ENCODE measurements at places on chromosomes 16 and 17.

- DNase-seq, result no peak
Measured at GRCh38 chr17:81616877-81617276, 20.0 kb downstream of the NPLOC4 start.

- no peak for DNase-seq
Measured at GRCh38 chr17:40079545-40079944, 16.8 kb downstream of the THRA start.

GRCh38 chr16:65284626-65285025 is 162.8 kb upstream of the CDH11 start:
- DNase-seq, result no peak

DNA sequence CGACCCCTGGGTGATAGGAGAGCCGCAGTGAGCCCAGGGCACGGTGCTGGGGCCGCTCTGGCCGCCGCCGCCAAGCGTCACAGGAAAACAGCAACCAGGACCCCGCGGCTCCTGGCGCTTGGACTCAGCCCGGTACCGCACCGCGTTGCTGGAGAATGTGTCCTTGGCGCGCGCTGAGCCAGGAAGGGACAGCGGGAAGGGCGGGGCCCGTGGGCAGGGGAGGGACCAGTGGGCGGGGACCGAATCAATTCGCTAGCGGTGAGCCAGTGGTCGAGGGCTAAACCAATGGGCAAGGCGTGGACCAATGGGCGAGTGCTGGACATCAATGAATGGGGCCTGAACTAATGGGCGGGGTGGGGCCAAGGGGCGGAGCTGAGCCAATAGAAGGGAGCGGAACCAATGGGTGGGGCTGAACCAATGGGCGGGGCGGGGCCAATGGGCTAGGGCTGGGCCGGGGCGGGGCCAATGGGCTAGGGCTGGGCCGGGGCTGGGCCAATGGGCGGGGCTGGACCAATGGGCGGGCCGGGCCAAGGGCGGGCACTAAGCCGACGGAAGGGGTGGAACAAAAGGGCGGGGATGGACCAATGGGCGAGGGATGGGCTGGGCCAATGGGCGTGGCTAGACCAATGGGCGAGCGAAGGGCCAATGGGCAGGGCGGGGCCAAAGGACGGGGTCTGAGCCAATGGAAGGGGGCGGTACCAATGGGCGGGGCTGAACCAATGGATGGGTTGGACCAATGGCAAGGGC is 6.3 kb upstream of the FLYWCH1 start:
- DNase-seq, result peak; percentile 69

GRCh38 chr16:51869176-51869575 is 677.8 kb downstream of the TOX3 start:
- DNase-seq, result no peak

DNA sequence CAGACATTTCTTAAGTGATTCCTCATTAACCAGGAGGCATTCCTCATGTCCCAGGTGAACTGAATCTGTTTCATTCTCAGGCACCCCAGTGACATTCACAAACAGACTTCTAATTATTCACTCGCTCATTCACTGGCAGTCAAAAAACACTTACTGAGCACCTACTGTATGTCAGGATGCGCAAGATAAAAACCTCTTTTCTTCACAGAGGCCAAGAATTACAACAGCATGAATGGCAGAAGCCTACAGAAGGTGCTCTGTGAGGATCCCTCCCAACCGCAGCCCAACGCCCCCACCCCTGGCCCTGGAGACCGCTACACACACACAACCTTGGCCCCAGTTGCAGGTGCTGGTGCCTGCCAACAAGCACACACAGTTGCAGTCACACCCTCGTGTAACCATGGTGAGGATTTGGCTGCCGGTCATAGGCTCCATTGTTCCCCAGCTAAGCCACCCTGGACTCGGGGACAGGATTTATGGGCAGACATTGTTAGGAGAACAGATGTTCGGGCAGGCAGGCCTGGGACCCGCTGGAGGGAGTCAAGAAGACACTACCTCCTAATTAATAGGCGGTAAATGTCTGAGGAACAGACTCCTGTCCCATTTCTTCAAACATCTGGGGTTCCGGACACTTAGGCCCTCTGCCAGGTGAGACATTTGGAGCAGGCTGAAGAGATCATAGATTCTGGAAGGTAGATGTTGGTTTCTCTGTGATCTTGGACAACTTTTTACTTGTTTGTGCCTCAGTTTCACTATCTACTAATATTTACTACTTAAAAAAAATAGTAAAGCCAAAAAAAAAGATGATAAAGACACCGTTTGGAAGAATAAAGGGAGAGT is 43.2 kb downstream of the CUEDC1 start:
- DNase-seq, result no peak

GRCh38 chr17:45267436-45268055 is 5.7 kb upstream of the SPATA32 start:
- no peak for DNase-seq

DNA sequence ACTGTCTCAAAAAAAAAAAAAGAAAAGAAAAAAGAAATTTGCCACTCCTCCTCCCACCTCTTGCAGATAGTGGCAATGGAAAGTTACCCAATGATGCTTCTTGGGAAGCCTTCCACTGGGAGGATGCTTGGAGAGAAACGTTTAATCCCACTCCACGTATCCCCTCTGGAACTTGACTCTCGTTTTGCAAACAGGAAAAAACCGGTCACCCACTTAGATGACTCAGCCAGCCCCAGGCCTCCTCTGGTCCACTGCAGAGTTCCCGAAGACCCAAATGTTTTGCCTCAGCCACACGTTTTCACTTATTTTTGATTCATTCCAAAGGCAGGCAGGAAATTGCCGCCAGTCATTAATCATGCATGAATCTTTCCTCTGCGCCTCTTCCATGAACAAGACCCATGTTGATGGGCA is 9.3 kb upstream of the TNFRSF17 start:
- no peak for DNase-seq

GRCh38 chr17:36743130-36743529 is 141.7 kb downstream of the MRM1 start:
- no peak for DNase-seq

GRCh38 chr16:48605518-48606110 is 4.4 kb downstream of the N4BP1 start:
- no peak for DNase-seq

GRCh38 chr16:57533431-57534336 is 2.7 kb downstream of the CCDC102A start:
- DNase-seq, result no peak

DNA sequence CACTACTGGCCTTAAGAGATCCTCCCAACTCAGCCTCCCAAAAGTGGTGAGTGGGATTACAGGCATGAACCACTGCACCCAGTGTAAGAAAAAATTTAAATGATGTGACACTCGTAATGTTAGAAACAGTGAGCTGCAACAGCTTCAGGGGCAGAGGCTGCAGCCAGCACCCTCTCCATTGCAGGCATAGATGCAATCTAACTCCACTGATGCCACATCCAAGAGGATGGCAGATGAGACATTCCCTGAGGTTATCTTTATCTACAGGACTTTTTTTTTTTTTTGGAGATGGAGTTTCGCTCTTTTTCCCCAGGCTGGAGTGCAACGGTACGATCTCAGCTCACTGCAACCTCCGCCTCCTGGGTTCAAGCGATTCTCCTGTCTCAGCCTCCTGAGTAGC is 19.9 kb downstream of the ZCCHC14 start:
- no peak for DNase-seq

GRCh38 chr16:964356-965035 is 6.3 kb downstream of the LMF1 start:
- DNase-seq, result peak; percentile 28

GRCh38 chr16:81450783-81451491 is 6.3 kb downstream of the CMIP start:
- DNase-seq, result no peak

GRCh38 chr17:80152081-80152702 is 5.3 kb upstream of the EIF4A3 start:
- no peak for DNase-seq

DNA sequence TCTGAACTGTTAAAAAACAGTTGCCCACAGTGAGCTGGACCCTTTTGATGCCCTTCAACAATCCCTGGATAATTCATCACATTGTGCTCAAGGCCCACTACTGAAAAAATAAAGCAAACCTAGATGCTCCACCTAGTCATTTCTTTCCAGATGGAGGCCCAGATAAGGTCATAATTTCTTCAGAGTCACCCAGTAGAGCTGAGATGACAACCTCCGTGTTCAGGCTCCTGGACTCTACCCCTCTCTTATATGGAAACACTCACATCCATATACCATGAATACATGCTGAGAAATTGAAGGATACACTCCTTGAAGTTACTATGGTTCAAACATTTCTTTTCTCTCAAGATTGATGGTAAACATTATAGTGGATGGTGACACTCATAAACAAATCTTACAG is 2.7 kb upstream of the ABCA3 start:
- DNase-seq, result no peak

DNA sequence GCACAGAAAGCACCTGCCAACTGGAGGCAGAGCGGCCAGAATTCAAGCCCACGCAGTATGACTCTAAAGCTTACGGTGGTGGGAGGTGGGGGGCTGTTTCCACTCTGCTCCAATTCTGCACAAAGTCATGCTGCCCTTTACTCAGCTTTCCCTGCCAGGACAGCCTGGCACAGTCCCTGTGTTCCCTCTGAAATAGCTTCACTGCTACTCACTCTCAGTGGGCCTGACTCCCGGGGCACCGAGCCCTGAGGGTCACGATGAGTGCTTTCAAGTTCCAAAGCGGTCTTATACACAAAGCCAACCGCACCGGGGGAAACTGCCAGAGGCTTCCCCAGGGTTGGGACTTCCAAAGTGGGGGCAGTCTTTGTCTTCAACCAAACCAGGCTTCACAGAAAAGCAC is 306.1 kb upstream of the XYLT1 start:
- DNase-seq, result no peak

GRCh38 chr17:81573794-81574642 is 21.9 kb upstream of the FAAP100 start:
- DNase-seq, result no peak

DNA sequence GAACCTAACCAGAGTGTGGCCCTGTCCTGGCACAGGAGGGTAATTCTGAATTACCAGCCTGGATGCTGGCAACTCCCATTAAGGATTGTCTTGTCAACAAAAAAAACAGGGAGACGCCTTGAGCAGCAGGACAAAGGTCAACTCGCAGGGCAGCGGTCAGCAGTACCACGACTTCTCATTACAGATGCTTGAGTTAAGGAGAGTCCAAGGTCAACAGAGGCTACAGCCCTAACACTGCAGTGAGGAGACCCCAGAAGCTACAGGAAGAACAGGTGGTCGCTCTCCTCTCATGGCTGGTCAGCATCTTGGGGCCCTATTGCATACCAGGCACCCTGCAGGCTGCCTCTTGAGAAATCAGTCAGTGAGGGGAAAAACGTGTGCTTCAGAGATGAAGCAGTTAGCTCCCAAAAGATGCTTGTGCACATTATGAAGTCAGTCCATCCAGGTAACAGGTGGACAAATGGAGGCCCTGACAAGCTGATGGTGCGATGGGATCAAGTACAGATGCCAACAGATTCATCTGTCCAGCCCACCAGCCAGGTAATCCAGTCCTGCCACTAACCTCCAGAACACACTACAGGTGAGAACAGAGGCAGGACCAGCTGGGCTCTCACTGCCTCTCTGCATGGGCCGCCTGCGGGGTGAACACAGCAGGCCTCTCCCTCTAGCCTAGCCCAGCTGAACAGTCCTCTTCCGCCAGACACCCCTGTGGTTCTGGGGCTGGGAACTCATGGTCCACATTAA is 4.2 kb downstream of the CSNK1D start:
- no peak for DNase-seq

DNA sequence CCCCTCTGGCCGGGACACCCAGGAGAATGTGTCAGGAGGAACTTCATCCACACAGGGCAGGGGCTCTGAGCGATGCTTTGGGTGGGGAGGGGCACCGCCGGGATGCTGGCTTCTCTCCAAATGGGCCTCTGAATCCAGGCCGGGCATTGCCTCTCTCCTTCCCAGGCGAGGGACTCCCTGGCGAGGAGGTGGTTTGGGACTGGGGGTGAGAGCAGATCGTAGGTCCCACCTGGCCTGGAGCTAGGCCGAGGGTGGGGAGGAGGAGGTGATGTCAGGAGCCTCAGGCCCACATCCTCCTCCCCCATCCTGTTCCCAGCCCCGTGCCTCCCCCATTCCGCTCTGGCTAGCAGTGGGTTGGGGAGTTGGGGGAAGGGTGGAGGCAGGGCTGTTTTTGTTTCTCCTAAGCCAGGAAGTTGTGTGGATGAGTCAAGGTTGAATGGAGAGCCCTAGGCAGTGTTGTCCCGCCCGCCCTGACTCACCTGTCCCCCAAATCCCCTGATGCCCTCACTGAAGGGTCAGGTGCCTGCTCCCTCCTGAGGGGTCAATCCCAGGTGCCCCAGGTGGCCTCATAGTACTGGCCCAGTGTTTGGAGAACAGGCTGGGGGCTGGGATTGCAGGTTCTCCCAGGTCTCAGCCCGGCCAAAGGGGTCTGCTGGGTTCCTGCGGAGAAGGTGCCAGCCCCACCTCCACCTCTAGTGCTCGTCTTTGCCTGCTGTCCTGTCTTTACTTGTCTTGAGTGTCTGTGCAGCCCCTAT is 2.8 kb downstream of the GRB7 start:
- DNase-seq, result no peak

- no peak for DNase-seq
Measured at GRCh38 chr16:48201515-48202201, 42.4 kb upstream of the LONP2 start.

GRCh38 chr17:72134608-72135394 is 14.0 kb downstream of the SOX9 start:
- no peak for DNase-seq

Data from activated naive CD4-positive, alpha-beta T cell (primary cell).